RWPE2 (cell line): ENCODE measurements at places on chromosomes 4 and X.

- DNase-seq = no peak
Measured at GRCh38 chr4:48071191-48071590, 54.6 kb downstream of the NIPAL1 start.

- DNase-seq = no peak
Measured at GRCh38 chr4:118350961-118351360, 1.8 kb downstream of the PRSS12 start.

DNA sequence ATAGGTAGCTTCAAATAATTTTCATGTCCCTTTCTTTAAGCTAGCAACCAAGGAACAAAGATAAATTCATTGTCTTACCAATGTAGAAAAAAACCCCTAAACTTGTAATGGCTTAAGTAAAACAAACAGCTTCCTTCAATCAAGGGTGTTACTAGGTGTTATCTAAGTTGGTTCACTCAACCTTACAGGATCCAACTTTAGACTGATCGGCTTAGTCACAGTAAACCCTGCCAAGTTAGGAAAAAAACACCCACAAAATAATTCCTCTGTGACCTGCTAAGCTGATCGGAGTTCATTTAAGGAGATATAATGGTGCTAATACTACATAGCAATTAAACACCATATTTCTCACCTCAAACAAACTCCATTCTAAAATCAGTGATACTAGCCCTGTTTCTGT, 10.1 kb downstream of the AIFM1 start:
- no peak for DNase-seq

GRCh38 chrX:3504916-3505315, 158.5 kb upstream of the MXRA5 start:
- no peak for DNase-seq

DNA sequence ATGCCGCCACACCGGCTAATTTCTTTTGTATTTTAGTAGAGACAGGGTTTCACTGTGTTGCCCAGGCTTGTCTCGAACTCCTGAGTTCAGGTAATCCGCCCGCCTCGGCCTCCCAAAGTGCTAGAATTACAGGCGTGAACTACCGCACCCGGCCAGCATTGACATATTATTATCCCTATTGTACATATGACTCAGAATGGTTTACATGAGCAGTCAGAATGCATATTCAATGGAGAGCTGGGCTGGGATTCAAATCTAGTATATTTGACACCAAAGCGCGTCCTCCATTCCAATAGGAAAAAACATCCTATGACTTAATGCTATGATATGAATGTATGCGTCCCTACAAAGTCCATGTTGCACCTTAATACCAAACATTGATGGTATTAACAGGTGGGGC, 281.4 kb downstream of the CAMK2D start:
- no peak for DNase-seq

DNA sequence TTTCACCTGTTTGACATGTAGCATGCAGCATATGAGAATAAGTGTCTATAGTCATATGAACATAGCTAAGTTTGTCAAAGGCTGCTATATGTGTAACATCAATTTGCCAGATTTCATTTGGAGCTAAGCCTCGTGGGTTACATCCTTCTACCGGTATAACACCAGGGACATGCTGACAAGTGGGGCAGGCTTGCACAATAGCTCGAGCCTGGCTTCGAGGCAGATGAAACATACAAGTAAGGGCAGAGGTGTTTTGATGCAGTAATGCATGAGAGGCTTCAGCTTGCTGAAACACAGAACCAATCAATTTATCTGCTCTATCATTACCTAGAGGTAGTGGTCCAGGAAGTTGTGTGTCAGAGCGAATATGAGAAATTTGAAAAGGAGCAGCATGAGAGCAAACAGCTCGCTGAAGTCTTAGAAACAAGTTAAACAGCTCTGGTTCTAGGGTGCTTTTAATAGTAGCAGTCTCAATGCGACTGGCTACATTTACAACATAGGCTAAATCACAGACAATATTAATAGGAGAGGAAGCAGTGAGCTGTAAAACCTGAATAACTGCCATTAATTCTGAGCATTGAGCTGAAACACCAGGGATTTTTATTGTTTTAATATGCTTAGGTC, 14.9 kb upstream of the UGDH start:
- no peak for DNase-seq

DNA sequence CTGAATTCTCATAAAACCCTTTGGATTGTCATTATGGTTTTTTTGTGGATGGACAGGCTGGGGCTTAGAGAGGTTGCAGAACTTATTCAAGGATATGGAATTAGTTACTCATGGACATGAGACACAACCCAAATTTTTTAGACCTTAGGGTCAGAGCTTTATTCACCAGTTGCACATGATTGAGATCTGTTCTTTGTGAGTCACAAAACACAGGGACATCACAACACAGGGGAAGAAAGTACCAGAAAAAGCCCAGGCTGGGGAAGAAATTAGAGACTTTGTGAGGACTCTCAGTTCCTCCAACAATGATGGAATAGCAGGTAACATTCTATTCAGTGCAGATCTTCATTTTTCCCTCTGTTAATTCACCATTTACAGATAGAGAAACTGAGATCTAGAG, 602.4 kb upstream of the CPEB2 start:
- DNase-seq = no peak

DNA sequence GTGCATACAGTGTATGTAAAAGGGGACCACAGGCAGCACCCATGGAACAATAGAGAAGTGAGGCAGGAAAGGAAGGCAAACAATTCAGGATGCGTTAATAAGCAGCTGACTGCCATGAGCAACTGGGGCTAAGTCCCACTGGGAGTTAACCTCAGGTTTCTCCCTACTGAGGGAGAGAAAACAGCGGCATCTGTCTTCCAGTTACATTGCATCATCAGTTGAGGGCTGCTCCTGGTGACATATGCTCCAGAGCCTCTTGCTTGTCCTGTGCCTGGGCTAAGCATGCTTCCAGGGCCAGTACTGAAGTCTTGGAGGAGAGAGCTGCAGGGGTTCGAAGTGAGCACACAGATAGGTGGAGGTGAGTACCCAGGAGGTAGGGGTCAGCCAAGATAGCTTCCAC, 24.3 kb downstream of the RAI2 start:
- no peak for DNase-seq

DNA sequence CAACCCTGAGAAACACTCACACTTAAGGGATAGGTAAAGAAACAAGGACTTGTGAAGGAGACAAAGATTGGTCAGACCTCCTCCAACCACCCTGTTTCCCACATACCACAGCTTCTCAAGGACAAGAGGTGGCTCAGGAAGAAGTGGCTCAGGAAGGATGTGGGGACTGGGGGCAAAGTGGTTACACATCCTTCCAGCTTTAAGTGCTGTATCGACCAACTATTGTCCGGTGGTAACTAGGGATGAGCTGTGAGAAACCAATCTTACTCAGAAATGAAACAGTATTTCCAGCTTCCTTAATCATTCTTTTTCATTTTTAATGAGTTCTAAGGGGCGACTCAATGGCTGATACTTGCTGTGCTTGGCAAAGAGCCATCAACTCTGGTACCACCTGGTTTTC, 8.5 kb upstream of the LHFPL1 start:
- DNase-seq = no peak

- no peak for DNase-seq
Measured at GRCh38 chr4:17765514-17766286, 15.7 kb downstream of the FAM184B start.

- no peak for DNase-seq
Measured at GRCh38 chrX:155645180-155645579, 32.4 kb upstream of the TMLHE start.

DNA sequence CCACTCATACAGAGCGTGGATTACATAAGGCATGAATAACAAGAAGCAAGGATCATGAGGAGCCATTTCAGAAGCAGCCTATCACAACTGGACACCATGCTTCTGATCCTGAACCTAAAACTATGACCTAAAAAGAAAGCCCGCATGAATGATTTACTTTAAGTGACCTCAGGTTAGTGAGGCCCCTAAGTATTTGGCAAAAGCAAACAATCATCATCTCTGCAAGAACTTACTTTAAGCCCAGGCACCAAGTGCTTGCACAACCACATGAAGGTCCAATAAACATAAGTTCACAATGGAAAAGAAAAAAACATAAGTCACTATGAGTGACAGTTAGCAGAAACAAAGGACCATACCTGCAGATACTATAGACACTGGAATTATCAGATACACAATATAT, 7.9 kb upstream of the MBTPS2 start:
- DNase-seq = no peak

- no peak for DNase-seq
Measured at GRCh38 chr4:125123570-125124109, 191.1 kb upstream of the FAT4 start.

GRCh38 chrX:30577362-30577991, at the start of gene TASL:
TASL (minus strand) TSS chrX:30577766; CDS start chrX:30560355, 17,411 bp downstream.
- no peak for DNase-seq

DNA sequence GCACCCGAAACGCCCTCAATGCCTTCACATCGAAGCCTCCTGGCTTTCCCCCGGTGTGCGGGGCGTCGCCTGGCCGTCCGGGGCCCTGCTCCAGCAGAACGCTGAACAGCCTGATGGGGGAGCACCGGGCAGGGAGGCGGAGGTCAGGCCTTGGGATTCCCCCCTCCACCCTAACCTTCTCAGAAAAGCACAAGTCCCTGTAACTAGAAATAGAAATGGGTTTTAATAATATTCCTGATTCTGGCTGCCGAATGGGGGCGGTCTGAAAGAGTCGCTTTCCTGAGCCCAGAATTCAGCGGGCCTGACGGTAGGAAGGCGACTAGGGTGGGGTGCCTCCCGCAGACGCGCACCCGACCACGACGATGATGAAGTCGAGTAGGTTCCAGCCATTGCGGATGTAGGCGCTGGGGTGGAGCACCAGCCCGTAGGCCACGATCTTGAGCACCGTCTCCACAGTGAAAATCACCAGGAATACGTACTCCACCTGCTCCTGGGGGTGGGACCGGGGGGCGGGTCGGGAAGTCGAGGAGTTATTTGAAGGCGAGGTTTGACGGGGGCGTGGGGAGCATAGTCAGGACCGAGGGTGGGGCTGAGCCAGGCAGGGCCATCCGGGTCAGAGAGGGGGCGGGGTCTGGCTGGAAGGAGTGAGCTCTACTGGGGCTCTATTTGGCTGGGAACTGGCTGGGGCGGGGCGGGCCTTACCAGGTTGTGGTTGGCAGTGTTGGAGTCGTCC, 2.5 kb downstream of the CACNA1F start:
- no peak for DNase-seq

GRCh38 chrX:45198301-45198700, 2.4 kb downstream of the DIPK2B start:
- DNase-seq = no peak

DNA sequence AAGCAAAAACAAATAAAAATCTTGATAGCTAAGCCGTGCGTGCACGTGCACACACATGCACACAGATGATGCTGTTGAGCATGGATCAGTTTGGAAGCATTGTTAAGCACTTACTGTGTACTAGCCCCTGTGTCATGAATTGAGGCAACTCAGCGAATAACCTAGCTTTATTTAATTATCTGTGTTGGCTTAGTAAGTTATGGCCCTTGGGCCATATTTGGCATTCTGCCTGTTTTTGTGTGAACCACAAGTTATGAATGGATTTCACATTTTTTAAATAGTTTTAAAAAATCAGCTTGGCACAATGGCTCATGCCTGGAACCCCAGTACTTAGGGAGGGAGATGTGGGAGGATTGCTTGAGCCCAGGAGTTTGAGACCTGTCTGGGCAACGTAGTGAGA, 113.6 kb upstream of the CBLL2 start:
- no peak for DNase-seq

DNA sequence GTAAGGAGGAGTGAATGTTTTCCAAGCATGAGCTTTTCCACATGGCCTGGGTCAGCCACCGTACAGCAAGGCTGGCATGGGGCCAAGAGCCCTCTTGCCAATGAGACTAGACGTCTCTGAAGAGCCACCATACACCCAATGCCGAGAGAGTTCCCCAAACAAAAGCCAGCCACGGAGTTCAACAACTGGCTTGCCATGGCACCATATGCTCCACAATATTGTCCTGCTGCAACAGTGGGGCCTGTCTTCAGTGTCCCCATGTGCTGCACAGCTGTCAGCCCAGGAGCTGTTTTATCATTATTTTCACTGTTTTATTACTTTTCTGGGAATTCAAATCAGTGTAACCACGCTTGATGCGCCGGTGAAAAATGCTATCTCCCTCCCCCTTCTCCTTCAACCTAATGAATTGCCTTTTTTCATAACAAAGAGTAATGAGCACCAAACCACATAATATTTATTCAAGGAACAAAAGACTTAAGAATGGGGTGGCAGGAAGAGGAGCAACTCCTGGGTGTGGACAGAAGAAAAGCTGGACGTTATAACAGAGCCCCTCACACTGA, 18.4 kb downstream of the MAML3 start:
- DNase-seq = no peak
